ENCODE measurements at places on chromosomes 13 and 19.

DNA sequence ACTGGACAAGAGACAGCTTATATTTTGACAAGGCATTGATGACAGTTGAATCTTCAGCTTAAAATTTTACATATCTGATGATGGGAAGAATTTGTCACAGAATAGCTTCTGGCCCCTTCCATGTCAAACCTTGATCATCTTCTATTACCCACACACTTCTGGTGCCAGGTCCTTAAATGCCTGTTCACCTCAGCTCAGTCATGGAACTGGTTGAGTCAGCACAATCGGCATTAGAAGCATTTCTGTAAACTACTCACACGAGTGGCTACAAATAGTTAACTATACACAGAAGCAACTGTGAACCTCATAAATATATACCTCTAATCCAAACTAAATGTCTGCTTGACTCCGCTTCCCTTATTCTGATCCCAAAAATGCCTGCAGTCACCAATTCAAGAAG, 161.2 kb downstream of the FOXO1 start:
- no peak for DNase-seq

DNA sequence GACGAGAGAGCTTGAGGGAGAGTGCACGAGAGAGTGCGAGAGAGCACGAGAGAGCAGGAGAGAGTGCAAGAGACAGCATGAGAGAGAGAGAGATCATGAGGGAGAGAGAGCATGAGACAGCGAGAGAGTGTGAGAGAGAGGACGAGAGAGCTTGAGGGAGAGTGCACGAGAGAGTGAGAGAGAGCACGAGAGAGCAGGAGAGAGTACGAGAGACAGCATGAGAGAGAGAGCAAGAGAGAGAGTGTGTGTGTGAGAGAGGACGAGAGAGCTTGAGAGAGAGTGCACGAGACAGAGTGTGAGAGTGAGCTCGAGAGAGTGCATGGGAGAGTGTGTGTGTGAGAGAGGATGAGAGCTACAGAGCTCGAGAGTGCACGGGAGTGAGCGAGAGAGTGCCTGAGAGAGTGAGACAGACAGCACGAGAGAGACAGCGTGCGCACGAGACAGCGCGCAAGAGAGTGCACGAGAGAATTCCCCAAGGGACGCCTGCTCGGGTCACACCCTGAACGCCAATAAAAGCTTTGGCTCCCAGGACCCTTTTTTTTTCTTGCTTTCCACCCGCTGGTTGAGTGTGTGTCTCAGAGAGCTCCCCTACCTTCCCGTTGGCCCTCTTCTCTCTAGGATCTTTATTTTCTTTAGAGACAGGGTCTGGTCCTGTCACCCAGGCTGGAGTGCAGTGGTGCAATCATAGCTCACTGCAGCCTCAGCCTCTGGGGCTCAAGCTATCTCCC, 3.7 kb downstream of the CD70 start:
- no peak for DNase-seq

GRCh38 chr13:52665325-52665724, 12.7 kb downstream of the SUGT1 start:
- no peak for DNase-seq

DNA sequence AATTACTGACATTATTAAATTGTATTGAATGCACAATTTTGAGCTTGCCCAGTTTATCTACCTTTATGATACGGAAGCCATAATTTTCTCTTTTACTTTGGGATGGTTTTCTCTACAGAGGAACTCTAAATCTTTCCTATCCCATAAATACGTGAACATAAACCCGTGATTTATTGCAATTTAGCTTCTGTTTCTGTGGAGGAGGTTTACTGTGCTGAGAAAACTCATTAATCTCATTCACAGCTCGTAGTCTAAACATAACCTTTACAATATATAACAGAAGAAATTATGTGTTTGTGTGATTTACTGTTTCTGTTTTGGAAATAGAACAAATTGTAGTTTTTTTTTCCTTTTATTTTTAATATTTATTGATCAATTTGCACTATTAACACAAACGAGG, 207.1 kb upstream of the PCDH9 start:
- DNase-seq = no peak

GRCh38 chr19:48444129-48444935, 1.5 kb upstream of the GRWD1 start:
- no peak for DNase-seq

- DNase-seq = no peak
Observed at GRCh38 chr13:110700641-110701040, 5.3 kb downstream of the CARS2 start.

- peak; percentile 73 for DNase-seq
Observed at GRCh38 chr19:10112895-10113591, 1.6 kb downstream of the P2RY11 start.

- DNase-seq = no peak
Observed at GRCh38 chr19:51441410-51442390, 16.6 kb downstream of the SIGLEC8 start.

DNA sequence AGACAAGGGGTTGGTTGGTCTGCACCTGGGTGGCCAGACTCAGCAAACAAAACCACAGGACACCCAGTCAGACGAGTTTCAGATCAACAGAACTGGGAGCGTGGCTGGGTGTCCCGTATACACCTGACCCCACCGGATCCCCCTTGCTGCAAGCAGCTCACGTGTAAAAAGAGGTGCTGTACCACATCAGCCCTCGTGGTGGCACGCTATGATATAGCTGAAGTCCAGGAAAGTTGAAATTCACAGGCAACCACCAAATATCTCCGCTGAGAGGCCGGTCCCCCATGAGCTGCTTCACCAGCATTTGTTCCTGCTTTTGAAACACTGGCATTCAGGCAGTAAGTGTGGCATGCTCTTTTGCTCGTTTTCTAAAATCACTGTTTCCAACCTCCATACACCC, 92.3 kb downstream of the TUBA3C start:
- DNase-seq = no peak

DNA sequence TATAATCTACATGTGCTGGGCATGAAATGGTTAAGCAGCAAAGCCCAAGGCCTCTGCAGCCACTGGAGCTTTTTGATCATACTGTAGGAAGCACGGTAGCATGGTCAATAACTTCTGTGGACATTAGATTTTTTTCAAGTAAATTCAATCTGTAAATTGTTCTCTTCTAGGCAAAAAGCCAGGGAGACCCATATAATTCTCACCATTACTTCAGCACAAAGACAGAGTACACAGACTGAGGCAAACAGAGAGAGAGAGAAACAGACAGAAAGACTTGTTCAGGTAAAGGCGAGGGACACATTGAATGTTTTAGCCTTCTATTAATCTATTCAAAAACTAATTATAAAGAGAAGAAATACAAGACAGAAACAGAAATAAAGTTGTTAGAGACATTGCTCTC, 349.4 kb downstream of the RFC3 start:
- no peak for DNase-seq

DNA sequence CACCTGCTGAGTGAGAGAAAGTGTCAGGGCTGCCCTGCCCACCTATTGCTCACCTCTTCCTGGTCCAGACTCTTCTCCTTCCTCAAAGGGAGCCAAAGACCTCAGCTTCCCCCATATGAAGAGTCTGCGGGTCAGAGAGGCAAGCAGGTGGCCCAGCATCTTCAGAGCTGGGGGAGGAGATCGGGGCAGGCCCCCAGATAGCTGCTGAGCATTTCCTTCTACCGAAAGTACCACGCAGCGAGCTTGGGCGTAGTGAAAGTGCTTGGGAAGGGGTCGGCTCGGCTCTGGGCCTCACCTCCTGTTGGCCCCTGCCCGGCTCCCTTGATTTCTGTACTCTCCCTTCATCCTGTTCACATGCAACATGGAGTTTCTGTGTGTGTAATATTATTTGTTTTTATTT, 12.2 kb upstream of the ZNF536 start:
- DNase-seq = peak; percentile 30

DNA sequence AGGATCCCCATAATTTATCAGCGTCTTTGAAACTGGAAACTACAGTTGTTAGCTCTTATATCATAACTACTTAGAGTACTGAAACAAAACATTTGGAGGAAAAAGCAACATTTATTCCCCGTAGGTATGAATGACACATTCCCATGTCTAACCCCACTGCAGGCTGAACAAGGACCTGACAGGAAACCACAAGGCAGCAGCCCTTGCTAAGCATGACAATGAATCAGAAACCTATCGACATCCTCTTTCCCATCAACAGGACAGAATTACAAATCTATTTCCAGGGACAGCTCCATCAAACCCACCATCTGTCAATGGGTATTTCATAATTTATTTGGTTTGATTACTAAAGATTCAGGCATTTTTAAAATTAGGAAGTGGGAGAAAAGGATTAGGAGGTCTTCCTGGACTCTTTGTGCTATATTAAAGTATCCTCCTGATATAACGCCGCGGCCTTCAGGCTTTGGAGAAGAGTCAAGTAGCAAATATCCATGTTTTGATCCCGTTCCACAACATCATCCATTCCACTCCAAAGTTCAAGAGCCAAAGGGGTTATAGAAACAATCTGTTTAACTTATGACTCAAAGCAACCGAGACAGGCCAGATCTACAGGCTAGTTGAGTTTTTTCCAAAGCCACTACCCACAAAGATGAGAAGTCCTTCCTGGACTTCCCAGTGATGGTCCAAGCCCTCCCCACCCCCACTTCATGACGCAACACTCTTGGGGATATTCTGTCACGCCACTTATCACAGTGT, 51.1 kb downstream of the FAM216B start:
- no peak for DNase-seq

DNA sequence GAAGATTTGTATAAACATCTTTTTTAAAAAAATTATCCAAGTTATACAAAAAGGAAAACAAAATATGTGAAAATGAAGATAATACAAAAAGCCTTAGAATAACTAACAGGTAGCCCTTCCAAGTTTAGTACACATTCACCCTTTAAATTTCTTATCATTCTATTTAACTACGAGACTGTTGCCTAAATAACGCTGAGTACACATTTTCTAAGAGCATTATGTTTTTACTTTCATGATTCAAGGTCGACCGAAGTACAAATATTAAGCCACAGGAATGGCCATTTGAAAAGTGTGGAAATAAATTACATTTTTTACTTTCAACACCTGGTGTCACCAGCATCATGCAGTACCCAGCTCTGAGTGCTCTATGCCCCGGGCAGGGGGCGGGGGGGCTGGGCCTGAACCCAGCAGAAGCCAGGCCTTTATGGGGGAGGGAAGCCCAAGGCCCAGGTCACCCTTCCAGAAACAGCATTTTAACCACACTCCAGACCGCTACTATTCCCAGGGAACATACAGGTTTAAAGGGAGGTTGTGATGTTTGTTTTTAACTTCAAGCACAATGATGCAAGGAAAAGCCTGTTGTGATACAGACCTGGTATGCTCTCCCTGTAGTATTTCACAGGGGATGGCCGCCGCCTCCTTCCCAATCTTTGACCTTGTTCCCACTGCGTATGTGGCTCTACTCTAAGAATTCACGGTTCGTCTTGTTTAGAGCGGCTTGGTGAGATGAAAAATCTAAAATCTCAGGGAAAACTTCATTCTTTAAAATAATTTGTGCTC, 24.0 kb downstream of the GGACT start:
- no peak for DNase-seq

DNA sequence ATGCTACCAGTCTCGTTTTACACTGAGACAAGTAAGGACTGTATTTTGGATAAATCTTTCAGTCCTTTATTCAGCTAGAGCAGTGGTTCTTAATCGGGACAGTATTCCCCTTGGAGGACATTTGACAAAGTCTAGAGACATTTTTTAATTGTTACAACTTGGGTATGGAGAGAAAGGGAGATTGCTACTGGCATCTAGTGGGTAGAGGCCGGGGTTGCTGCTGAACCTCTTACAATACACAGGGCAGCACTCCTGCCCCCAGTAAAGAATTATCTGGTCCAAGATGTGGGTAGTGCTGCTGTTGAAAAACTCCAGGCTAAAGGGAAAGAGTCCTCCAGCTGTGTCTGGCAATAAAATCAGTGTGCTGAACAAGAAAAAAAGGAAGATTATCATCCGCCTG, 334.8 kb downstream of the SLC7A1 start:
- no peak for DNase-seq

GRCh38 chr19:6568010-6568526, 22.9 kb downstream of the CD70 start:
- no peak for DNase-seq

DNA sequence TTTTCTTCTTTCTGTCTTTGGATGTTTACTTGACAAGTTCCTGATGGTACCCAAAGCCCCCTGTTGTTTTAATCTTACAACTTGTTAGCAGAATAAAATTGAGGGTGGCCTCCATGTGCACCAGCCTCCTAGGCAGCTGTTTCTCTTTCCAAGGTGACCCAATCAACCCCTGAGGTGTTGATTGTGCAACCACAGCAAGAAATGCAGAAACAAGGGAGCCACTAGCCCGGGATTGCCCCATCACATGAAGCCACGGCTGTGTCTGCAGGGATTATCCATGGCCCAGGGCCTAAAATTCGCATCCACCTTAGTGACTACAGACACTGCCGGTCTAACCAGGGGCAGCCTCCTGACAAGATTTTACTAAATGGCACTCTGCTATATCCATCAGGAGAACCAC, 14.4 kb downstream of the CEACAM4 start:
- no peak for DNase-seq

DNA sequence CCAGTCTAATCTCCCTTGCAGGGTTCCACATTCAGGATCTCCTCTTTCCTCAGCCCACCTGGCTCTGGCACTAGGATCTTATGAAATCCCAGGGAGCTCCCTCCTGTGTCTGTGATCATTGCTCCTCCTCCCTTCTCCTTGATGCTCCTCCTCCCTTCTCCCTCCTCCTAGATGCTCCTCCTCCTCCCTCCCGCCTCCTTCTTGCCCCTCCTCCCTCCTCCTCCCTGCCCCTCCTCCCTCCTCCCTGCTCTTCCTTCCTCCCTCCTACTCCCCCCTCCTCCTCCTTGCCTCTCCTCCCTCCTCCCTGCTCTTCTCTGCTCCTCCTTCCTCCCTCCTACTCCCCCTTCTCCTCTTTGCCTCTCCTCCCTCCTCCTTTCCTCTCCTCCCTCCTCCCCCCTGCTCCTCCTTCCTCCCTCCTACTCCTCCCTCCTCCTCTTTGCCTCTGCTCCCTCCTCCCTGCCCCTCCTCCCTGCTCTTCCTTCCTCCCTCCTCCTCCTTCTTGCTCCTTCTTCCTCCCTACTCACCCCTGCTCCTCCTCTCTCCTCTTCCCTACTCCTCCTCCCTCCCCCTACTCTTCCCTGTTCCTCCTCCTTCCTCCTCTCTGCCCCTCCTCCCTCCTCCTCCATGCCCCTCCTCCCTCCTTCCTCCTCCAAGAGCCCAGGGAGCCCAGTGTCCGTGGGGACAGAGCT, 14.9 kb upstream of the ZBTB7A start:
- DNase-seq = no peak

- no peak for DNase-seq
Observed at GRCh38 chr13:41061914-41062837, 867 bp downstream of the WBP4 start.

DNA sequence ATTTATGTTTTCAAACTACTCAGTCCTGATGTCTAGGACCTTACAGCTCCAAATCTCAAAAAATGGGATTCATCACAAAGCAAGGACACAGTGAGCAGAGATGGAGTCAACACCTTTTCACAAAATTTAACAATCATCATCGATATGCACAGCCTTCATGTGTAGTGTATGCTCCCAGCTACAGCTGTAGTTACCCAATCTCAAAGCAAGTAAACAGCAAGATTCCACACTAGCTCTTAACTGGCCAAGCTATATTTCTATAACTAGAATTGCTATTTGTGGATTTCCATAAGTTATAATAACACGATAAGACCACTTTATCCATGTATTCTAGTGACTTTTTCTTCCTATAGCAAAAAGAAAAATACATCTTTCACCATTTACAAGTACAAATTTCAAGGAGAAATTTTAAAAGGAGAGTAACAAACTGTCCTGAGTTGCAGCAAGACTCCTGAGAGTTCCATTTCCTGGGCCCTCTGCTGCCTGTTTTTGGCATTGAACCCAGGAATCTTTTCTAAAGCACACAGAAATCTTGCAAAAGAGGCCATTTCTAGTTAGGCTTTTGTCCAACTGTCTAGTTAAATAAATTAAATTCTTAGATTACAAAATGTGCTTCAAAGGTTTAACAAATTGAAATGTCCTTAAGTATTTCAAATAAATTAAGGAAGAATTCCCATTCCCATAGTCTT, 460.6 kb downstream of the FGF14 start:
- DNase-seq = no peak

Measured in head of caudate nucleus (tissue), 42 donors.